ENCODE measurements at places on chromosomes 4 and X.

GRCh38 chrX:119688911-119689321 is 4.1 kb downstream of the SEPTIN6 start:
- DNase-seq, result no peak

DNA sequence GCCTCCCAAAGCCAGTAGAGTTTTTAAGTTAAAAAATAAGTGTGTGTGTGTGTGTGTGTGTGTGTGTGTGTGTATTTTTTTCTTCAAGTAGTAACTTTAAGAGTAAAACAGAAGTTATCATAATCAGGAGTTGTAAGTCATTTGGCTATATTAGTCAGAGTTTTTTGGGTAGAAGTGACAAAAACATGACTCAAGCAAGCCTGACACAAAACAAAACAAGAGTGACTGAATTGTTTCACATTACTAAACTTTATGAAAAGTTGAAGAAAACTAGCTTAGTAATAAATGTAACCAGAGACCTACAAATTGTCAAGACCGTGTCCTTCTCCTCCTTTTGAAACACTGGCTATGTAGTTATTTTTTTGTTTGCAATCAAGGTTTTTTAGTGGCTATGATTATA is 738.0 kb upstream of the PITX2 start:
- DNase-seq, result no peak

DNA sequence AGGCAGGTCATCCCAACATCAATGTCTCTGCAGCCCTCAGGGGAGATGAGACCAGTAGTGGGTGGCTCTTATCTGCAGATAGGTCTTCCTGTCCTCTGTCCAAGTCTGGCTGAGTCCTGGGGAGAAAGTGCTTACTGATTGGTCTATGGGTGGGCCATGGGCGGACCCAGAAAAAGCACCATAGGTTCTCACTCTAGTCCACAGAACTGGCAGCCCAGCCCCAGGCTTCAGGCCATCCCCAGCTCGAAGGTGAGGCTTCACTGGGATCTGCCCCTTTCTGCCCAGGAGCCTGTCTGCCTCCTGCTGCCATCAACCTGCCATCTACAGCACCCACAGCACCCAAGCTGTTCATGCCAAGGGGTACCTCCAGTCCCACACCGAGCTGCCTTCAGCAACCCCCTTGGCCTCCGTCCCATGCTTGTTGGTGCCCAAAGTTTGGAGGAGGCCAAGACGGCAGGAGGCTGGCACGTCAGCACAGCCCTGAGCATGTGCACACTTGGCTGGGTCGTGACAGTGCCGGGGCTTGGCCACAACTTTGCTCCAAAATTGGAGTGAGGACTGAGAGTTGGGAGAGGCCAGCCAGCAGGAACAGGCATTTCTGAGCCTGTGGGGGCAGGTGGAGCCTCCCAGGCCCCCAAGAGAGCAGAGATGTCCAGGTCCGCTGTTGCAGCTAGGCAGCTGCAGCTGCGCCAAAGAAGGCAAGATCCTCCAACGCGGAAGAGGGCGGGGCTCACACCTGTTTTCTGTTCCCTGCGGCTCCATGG is 99.6 kb downstream of the IQCM start:
- no peak for DNase-seq

GRCh38 chr4:38818441-38818976 is 13.9 kb upstream of the TLR1 start:
- DNase-seq, result no peak

DNA sequence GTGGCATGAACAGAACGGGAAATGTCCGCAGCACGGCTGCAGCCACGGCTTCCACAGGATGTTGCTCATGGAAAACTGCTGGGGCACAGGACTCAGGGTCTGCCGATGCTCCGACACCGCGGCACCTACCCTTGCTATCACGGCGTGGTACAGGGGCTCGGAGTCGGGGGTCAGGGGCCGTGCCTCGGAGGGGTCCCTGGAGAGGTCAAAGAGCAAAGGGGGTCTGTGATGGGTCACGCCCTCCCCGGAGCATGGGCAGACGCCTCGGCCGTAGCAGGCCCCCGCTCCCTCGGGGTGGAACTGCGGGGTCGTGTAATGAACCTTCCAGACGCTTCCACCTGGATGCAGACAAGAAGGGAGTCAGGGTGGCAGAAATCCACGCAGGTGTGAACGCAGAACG is 21.8 kb downstream of the ARSD start:
- DNase-seq, result no peak
